Endodermal cell (in vitro differentiated cells): ENCODE measurements at places on chromosomes 5 and 9.

- DNase-seq, result no peak
Measured at GRCh38 chr5:109935833-109936490, 246.2 kb downstream of the MAN2A1 start.

- peak; percentile 6 for DNase-seq
Measured at GRCh38 chr9:127035948-127036347, 86.5 kb downstream of the ANGPTL2 start.

DNA sequence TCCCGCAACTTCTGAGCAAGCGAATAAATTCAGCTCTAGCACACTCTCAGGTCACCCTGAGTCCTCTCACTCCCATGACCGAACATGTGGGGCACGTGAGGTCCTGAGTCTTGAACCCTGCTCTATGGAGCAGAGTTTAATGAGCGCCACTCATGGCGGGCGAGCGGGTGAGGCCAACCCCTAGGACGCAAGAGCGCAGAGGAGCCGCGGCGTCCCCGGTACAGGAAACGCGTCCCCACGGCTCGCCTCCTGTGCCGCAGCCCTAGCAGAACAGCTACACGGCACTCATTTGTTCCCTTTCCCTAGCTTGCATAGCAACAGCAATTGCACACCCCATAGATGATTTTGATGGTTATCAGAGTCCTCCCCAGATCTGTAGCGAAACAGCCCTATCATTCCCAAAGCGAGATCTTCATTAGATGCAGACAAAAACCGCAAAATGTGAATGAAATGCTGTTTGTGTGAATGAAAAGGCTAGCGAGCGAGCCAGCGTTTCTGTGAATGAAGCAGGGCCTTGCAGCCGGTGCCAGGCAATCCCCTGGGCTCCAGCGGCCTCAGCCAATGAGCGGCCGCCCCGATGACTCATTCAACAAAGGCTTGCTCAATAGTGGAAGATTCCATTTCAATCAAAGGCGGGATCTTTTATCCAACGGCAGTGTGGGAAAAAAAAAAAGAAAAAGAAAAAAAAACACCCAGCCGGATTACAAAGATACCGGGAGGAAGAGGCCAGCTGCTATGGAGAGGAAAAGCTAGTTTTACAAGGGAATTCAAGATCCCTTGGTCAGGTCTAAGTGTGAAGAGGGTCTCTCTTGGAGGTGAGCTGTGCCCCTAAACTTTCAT, 1.5 kb upstream of the SHC3 start:
- peak; percentile 96 for DNase-seq

- DNase-seq, result peak; percentile 93
Measured at GRCh38 chr9:4297786-4298254, 2.0 kb downstream of the GLIS3 start.

DNA sequence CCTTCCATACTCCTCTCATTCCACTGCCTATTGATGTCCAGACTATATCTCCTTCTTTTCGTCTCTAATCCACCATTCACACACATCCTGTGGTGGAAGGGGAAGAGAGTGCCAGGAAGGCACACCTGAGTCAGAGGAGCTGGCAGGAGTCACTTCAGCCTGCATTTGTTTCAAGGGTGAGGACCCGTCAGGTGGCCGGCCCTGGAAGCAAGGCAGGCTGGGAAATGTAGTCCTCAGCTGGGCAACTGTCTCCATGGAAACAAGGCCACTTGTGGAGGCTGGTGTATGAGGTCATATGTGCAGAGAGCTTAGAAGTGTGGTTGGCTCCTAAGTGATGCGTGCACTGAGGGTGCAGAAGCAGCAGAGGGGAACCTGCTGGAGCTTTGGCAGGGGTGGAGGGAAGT, 278.4 kb downstream of the NSG2 start:
- DNase-seq, result peak; percentile 90

GRCh38 chr9:117546894-117547678, 132.2 kb upstream of the ASTN2 start:
- DNase-seq, result peak; percentile 54

DNA sequence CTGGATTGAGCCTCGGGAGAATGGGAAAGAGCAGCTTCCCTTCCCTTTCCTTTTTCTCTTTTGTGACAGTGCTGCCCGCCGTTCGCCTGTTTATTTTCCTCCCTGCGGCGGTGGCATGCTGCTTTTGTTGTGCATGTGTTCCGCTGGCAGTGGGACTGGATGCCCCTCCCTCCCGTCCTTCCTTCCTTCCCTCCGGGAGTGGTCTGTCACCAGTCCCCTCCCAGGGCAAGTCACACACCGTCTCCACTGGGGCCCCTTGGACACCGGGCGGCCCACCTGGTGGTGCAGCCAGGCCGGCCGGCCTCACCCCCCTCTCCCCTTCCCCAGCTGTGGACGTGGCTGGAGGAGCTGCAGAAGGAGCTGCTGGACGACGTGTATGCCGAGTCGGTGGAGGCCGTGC, 214.7 kb downstream of the TRIO start:
- peak; percentile 84 for DNase-seq

- DNase-seq, result no peak
Measured at GRCh38 chr5:103218164-103218563, 40.4 kb upstream of the MACIR start.

DNA sequence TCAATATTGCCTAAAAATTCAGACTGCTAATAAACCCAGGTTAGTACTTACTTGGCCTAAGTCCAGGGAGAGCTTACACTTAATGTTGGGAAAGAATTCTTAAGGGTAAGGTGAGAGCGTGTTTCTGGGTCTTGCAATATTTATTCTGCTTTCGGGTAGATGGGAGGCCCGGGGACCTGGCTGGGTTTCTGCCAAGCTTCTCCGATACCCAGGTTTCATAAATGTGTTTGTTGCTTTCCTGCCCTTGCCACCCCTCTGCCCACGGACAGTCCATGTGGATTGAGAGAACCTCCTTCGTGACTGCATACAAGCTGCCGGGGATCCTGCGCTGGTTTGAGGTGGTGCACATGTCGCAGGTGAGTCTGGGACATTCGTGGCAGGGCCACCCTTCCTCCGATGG, 48.4 kb upstream of the FOXI1 start:
- DNase-seq, result peak; percentile 23

GRCh38 chr9:71767776-71768321, 464 bp downstream of the CEMIP2 start:
- peak; percentile 76 for DNase-seq

GRCh38 chr5:127785098-127785927, 82.1 kb downstream of the CCDC192 start:
- DNase-seq, result no peak

GRCh38 chr5:33637011-33637410, 196.2 kb downstream of the TARS1 start:
- no peak for DNase-seq

GRCh38 chr5:36614657-36615308, 8.4 kb downstream of the SLC1A3 start:
- no peak for DNase-seq

DNA sequence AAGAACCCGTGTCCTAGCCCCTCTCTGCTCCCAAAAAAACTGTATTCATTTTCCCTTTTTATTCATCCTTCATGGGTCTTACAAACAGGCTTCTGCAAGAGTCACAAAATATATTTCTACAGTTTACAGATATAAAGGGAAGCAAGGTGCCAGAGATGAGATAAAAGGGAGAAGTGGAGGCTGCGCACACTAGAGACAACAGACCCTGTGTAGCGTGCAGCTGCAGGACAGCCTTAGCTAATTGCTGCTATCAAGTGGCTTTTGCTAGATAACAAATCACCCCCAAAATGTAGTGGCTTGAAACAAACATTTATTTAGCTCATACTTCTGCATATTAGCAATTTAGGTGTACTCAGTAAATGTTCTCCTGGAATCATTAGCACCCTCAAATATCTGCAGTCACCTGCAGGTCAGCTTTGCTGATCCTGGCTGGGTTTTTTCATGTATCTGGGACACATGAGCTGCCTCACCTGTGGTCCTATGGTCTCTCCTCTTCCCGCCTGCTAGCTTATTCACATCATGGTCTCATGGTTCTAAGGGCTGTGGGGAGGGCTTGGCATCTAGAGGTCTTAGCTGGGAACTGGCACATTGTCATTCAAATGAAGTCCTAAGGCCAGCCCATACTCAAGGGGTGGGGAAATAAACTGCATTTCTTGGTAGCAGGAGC, 29.4 kb downstream of the ARHGEF37 start:
- DNase-seq, result no peak

GRCh38 chr9:93948441-93949072, 6.6 kb downstream of the BARX1 start:
- DNase-seq, result no peak

DNA sequence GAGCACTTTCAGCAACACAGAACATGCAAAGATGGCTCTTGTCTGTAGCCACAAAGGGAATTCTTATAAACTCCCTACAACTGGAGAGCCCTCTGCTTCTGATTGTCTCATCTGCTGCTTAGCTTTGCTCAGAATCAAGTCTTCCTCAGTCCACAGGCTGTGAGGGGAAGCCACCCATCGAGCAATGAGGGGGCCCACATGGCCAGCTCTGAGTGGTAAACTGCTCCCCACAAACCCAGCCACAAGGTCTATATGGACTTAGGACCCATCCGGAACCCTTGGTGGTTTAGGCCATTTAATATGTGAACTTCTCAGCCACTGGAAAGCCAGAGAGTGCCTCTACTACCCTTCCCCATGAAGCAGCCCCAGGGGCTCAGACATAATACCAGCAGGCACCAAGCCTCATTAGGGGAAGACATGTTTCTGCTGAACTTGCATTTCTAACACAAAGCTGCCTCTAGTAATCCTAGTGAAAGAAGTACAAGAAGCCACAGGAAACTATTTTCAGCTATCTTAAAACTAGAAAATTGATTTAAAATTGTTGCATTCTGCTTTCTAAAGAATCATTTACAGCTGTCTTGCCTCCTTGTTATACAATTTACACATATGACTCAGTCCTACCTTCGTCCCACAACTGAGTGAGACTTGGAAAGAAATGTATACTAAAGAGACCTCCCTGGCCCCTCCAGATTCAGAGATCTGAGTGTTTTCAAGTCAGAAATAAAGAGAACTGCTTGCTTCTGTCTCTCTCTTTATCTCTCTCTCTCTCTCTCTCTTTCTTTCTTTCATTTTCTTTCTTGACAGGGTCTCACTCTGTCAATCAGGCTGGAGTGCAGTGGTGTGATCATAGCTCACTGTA, 90.2 kb downstream of the ESM1 start:
- DNase-seq, result no peak

- DNase-seq, result no peak
Measured at GRCh38 chr9:116345817-116346216, 192.2 kb downstream of the PAPPA start.

- no peak for DNase-seq
Measured at GRCh38 chr9:91376239-91376638, 14.5 kb upstream of the AUH start.

DNA sequence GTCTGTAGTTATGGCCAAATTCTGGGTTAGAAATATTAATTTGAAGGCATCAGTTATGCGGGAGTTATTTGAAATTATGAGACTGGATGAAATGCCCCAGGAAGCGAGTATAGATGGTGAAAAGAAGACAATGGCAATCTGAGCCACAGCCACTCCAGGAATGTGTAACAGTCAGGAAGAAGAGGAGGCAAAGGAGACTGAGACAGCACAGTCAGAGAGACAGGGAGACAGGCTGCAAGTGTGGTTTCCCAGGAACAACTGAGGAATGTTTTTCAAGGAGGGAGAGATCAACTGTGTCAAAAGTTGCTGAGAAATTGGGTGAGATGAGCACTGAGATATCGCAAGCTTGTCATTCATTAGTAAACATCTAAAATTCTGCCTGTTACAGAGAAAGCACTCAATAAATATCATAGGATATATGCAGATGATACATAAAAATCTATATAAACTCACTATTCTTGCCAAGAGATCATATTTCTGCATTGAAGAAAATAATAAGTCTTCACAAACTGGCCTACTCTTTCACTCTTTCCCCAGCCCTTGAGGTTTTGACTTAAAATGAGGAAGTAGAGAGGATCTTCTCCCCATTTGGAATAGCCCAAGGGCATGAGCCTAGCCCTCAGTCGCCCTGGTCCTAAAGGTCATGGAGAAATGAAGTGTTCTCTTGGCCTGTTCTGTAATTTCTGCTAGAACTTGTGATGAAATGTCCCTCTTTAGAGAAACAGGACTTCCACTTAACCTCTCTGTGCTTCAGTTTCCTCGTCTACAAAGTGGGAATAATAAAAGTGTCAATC, 48.5 kb upstream of the RLN1 start:
- DNase-seq, result no peak

DNA sequence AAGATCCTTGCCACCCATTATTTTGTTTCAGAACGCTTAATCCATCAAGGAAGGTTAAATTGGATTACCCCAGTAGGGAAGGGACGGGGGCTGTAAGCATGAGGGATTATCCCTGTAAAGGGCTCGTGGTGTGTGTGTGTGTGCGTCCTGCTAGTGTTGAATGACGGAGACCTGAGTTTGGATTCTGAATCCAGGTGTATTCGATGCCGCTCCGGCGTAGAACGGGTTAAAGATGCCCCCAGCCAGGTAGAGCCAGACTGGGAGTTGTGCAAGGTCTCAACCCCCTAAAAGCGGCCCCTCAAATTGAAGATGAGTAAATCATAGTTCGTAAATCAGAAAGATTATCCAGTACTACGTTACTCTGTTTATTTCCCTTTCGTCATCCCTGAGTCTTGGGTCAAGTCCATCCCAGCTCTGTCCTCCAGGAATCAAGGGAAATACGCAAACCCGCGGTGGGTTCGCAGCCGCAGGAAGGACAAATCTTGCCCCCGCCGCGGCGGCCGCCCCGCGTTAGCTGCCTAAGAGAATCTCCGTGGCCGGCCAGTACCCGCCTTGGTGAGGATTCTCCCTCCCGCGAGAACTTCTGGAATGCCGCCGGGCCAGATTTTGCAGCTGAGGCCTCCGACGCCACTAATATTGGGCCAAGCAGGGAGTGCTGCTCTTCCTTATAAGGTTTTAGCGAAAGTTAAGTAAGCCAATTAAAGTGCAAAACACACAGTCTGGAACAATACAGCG, 586 bp upstream of the MTAP start:
- peak; percentile 92 for DNase-seq

DNA sequence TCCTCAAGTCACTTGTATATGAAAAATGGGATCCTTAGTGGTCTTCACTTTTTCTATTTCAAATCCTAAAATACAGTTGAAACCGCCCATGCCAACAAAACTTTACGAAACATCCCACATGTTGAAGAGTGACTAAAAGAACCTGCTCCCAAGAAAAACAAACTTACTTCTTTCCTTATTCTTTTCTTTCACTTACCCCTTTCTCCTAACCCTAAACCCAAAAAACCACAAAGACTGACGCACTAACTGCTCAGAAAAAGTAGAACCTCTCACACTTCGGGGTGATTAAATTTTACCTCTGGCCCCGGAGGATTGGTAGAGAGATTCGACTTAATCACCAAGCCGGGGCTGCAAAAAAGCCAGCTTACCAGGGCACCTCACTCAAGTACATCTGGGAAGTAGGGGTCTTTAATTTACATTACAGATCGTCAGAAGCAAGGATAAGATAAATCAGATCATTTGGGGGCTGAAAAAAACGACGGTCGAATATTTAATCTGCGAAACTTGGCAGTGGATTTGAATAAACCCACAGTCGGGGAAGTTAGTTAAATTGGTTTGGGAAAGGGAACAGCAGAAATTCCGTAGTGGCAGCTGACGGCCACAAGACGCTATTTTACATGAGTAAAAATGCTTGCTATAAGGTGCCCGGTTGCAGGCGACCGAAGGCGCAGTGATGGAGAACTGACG, 1.3 kb downstream of the CDO1 start:
- DNase-seq, result no peak
